ENCODE measurements at places on chromosomes 5 and 9.

- DNase-seq, result no peak
These were observed 33.6 kb upstream of the ZBED3 start for GRCh38 chr5:77120706-77121105.

DNA sequence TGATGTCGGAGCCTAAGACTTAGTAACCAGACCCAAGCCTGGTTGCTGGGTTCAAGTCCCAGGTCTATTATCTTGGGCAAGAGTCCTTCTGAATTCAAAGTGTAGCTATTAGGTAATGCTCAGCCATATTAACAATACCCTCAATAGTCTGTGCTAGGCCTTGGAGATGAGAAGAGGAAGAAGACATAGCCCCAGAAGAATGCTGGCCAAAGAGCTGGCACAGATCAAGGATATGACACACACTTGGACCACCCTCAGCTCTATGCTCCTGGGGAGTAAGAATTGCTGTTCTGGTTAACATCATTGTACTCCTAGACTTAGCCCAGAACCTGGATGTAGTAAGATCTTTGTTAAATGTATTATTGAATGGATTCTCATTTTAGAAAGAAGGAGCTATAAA lies 426.7 kb downstream of the CDK5RAP2 start:
- DNase-seq, result no peak

DNA sequence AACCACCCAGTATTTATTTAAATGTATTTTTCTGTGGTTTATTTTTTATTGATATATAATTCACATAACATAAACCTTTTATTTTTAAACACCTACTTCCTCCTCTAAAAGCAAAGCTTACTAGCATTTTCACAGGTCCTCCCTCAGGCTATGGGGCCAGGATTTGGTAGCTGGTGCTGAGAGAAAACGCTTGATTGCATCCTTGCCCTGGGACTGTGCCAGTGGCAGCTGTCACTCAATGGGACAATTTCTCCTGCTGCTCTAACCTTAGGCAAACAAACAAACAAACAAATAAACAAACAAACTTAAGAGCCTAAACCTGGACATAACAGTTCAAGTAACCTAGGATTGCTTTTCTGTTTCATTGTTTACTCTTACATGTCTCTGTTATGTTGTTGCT lies 102.7 kb downstream of the FOCAD start:
- no peak for DNase-seq

- DNase-seq, result no peak
These were observed 459.8 kb downstream of the ARHGEF28 start for GRCh38 chr5:74085782-74086181.

DNA sequence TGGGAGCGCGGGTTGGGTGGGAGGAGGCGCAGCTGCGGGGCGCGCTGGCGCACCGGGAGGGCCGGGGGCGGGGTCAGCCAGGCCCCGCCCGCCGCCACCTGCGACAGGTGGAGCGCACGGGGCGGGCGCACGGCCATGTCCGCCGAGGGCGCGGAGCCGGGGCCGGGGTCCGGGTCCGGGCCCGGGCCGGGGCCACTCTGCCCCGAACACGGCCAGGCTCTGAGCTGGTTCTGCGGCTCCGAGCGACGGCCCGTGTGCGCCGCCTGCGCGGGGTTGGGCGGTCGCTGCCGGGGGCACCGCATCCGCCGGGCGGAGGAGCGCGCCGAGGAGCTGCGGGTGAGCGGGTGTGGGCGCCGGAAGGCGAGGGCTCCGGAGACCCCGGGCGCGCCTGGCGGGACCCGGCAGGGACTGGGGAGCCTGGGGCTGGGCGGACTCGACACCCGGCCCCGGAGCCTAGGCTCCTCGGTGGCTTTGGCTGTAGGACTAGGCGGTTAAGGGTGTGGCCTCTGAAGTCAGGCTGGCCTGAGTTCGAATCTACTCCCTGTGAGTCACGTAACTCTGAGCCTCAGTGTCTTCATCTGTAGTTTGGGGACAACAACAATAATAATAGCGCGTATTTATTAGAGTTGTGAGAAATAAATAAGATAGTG lies at the start of gene BSPRY:
Gene BSPRY, plus strand, starts transcription at position 97 of the 650 bp plus-strand sequence. Its CDS starts 39 bp downstream, at position 136.
- DNase-seq, result peak; percentile 31

DNA sequence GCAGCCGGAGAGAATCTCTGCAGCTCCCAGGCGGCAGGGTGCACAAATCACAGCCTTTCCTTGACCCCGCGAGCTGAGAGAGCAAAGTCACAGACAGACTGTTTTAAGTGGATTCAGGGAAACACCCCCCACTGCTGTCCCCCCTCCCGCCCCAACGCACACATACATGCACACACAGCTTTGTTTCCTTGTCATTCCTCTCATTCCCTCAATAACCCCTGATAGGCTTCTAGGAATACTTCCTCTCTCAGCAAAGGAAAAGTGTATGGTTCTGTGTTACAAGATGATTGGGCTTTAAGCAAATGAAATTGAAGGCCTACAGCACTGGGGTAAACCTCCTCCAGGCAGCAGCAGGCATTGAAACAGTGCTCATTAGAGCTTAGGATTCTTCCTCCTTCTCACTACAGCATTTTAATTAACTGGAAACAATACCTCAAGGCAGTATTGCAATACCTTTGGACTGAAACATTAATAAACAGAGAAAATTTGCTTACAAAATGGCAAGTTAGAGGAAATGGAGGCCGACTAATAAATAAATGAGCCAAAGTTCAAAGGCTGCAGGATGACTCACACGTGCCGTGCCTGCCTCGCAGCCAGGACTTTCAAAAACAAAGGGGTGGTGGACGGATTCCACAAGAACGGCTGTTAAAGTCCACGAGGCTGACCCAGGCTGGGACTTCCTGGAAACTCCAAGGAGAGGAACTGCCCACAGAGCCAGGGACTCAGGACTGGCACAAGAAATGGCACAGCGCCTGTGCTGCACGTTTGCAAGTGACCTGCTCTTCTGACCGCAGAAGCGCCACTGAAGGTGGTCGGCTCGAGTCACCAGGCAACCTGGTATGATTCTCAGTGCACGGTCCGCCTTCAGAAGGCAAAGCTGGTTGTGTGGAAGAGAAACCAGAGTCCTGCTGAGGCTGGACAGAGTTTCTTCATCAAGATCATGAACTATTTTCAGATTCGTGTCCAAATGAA lies 236.2 kb downstream of the SYK start:
- no peak for DNase-seq

DNA sequence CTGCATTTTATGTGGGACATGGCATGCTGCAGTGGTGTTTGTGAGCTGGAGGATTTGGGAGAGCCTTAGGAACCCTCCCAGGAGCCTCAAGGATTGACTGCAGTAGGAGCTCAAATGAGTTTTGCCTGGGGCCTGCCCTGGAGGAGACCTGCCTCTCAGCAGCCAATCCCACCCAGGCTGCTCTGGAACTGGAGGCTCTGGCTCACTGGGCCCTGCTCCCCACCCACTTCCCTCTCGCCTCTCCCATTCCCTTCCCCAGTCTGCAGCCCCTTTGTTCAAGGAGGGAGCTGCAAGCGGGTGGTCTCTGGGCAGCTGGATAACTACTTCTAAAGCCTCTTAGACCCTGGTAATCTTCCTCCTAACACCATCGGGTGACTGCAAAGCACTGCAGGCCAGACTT lies 24.2 kb downstream of the KCNIP1 start:
- DNase-seq, result no peak

DNA sequence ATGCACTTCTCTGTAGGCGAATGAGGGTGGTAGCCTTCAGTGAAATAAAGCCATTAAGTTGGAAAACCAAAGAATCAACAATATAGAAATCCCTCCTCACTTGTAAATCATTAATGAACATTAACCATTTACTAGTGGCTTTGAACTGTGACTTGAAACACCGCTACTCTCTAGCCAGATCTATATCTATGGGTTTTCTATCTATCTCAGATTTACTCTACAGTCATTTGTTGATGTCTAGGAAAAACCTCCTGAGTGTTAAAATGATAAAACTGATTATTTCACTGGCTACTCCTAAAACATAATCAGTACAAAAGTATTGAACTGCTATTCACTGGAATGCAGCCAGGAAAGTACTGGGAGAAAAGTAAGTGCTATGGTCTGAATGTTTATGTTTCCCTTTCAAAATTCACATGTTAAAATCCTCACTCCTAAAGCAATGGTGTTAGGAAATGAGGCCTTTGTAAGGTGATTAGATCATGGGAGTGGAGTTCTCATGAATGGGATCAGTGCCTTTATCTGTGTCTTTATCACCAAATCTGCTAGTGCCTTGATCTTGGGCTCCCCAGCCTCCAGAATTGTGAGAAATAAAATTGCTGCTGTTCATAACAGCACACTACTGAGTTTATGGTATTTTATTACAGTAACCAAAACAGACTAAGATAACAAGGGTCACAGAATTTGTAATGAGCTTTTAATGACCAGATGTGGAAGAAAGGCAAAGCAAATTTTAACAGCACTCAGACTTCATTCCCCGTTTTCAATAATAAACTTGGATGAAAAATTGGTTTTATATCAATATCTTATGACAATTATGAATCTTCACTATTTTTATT lies 8.6 kb upstream of the OXCT1 start:
- DNase-seq, result no peak

DNA sequence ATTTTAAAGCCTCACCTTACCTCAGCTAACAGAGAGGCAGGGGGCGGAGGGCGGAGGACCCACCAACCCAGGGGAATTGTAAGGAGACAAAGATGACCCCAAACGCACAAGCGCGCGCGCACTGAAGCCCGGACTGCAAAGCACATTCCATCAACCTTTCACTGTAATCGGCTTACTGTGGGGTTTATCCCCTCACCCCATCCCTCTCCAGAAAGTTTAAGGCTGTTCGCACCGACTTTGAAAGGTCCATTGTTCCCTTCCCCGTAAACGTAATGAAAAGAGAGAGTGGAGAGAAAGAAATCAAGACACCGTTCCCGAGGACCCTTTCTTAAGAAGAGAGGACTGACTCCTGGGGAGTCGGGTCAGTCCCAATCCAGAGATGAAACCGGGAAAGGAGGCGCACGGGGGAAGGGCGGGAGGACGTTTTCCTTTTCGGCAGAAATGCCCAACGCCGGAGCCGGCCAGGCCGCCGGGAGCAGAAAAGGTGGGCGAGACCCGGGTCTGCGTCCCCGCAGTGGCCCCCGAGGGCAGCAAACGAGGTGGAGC lies 464 bp downstream of the CEMIP2 start:
- peak; percentile 14 for DNase-seq

DNA sequence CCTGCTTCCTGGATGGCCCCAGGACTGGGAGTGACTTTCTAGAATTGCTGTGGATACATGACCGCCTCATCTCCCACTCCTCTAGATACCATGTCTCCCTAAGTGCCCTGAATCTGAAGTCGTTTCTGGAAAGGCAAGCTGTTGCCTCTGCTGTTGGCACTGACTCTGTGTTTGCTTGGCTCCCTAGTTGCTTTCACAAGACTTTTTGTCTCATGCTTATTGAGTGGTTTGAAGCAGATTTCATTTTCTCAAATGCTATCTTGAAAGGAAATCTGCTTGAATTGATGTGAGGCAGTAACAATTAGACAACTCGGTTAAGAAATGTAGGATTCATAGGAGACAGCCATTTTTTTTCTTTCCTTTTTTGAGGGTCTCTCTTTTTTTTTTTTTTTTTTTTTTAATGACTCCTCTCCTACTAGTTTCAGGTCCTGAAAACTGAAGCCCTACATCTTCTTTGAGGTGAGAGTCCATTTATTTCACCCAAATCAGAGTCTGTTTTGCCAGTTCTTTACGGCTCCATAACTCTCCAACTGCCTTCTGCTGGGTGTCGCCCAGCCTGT lies 65.9 kb downstream of the PRDM6 start:
- DNase-seq, result no peak

DNA sequence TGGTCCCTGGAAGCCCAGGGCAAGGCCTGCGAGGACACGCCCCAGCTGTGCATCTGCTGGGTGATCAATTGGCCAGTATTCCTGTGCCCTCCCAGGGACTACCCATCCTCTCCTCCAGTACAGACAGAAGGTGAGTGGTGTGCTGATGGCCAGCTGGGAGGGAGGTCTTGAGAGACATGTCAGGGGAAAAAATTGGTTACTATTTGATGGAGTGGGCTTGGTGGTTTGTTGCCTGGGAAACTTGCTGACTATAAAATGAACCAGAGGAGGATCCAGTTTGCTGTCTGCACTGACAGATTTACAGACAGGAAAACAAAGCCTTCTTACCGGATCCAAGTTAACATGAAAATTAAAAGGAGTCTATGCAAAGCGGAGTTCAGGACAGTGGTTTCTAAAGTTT lies 40.3 kb downstream of the MAP1B start:
- no peak for DNase-seq

- no peak for DNase-seq
These were observed 8.1 kb downstream of the GSN start for GRCh38 chr9:121275781-121276658.

DNA sequence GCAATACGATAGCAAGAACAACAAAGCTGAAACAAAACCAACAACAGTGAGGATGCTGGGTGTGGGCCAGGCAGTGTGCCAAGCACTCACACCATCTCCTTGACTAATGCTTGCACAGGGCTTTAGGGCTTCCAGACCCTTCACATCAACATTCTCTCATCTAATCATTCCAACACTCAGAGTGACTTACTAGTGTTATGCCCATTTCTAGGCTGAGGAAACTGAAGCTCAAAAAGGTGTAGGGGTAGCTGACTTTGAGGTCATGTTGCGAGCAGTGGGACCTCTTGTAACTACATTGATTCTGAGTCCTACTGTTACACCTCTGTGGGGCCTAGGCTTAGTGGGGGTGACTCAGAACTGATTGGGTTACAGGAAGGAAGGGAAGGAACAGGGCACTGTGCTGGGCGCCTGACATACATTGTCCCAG lies 9.7 kb downstream of the ANGPTL2 start:
- DNase-seq, result no peak

DNA sequence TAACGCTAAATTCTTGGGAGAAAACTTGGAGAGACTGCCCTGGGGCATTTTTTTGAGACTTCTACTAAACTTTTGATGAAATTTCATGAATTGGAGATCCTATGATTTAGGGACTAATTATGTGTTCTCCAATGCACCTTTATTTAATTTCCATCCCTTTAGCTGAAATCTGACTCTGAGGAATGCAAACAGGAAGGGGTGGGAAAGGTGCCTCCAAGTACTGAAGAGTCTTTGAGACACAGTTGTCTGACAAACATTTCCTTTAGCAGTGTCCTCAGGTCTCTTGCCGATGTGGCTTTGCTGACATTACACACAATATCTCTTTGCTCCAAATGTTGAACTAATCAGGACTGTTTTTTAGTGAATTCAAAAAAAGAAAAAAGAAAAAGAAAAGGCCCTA lies 76.9 kb downstream of the LIX1 start:
- DNase-seq, result no peak

DNA sequence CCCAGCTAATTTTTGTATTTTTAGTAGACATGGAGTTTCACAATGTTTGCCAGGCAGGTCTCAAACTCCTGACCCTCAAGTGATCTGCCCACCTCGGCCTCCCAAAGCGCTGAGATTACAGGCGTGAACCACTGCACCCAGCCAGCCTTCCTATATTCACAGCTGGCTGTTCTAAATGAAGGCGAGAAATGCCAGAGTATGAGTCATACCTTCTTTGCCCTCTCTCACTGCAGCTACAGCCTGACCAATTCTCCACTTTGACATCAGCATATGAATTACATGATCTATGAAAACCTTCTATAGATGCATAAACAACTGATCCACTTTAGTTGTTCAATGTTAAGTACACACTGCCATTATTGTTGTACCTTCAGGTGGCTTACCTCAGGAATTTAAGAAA lies 14.5 kb downstream of the APTX start:
- DNase-seq, result no peak

Measured in activated CD4-positive, alpha-beta T cell treated with anti-CD3 and anti-CD28 coated beads, Interleukin-2, amount 10 ng/mL, durations not matched to agents 7 days and 5 days (primary cell).